ENCODE measurements at places on chromosomes 5 and 9. TPM values are rescaled to one million over a fixed set of nuclear protein-coding genes. Genes with fewer than 3 reads are reported as not detected.

The PRUNE2 gene
- 63.2 TPM for polyA plus RNA-seq

The INSL6 gene
- not detected for polyA plus RNA-seq

The FOCAD gene
- 27.3 TPM for polyA plus RNA-seq

The PCDHA4 gene
- 0.33 TPM for polyA plus RNA-seq

The FOXD4L6 gene
- 0.24 TPM for polyA plus RNA-seq

The PLPP6 gene
- 2.2 TPM for polyA plus RNA-seq

The TMEM215 gene
- not detected for polyA plus RNA-seq

The GHR gene
- polyA plus RNA-seq, result 2.9 TPM

The COL5A1 gene
- polyA plus RNA-seq, result 3.5 TPM

The WNT8A gene
- not detected for polyA plus RNA-seq

DNA sequence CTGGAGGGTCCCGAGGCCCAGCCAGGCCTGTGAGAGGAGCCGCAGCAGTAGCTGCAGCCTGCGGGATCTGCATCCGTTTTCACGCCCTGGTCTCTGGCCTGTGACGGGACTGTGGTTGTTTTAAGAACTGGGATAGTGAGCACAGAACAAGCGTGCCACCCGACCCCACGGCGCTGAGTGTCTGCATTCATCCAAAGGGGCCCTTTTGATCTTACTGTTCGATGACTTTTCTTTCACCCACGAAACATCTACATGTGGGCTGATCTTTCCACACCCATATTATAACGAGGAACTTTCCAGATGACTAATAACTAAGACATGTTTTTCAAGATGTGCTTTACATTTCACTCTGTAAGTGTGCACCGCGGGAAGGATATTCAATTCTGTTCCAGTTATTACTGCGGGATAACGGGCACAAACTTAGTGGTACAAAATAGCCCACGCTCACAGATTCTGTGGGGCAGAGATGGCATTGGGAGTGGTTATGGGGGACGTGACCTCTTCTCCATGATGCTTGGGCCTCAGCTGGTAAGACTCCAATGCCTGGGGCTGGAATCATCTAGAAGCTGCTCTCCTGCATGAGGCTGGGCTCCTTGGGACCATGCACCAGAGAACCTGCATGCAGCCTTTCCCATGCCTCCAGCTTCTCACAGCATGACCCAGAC lies 165.0 kb downstream of the SYK start:
- DNase-seq, result no peak

DNA sequence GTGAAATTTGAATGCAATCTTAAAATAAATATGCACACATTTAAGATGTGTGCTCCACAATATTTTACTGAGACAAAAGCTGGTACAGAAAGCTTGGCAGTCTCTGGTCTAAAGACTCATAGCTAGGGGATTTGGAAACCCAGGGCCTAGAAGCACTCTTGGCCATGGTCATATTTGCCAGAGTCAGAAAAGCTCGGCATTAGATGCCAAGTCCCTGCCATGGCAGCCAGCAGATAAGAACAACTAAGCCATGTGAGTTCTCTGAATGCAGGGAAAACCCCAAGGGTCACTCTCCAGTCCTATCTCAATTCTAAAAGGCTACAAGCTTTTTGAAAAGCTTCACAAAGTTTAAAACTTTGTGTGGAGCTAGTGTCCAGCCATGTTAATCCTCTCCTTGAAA lies 119.5 kb downstream of the FAM114A2 start:
- no peak for DNase-seq

DNA sequence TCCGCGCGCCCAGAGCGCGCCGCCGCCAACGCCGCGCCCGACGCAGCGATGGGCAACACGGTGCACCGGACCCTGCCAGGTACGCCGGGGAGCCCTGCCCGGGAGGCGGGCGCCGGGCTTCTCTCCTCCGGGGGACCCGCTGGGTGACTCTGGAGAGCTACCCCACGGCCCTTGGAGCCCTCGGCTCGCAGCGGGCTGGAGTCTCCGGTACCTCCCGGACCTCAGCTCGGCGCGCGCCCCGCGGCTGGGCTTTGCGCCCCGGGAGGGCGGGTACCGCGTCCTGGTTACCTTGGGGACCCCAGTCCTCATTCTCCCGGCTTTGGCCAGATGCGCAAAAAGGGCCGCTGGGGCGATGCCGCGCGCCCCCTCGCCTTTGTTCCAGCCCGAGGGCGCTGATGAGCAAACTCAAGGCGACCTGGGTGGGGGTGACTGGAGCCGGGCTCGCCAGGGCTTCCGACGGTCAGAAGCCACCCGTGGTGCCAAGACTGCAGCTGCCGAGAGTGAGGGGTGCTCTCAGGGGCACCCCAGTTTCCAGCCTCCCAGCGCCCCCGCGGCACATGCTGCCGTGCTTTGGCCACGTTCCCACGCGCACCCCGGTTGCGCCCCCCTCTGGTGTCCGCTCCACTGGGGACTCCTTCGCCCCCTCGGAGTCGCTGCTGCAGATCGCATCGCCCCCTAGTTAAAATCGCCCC lies 442 bp downstream of the NEURL1B start:
- no peak for DNase-seq

DNA sequence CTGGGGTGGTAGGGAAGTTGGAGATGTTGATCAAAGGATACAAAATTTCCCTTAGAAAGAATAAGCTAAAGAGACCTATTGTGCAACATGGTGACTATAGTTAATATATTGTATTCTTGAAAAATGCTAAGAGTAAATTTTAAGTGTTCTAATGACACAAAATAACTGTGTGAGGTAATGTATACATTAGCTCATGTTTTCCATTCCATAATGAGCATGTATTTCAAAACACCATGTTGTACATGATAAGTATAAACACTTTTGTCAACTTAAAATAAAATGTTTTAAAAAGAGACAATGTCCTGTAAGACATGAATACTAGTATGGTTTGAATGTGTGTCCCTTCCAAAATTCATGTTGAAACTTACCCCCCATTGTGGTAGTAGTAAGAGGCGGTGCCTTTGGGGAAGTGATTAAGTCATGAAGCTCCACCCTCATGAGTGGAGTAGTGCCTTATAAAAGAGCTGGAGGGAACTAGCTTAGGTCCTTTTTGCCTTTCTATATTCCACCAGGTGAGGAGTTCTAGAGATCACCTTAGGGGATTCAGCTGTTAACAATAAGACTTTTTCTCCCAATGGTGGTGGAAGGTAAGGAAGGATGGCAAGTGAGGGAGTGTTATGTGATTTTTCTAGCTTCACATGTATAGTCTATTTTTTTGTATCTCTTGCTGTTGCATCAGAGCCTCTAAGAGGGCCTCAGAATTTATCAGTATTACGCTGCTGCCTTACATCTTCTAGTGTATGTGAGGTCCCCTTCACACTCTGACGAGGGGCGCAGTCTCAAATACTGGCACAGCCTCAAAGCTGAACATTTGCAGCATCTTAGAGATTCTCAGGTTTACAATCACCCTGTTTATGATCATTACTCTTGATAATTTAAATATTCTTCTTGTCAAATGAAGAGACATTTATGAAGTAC lies 94.9 kb upstream of the NREP start:
- DNase-seq, result no peak

DNA sequence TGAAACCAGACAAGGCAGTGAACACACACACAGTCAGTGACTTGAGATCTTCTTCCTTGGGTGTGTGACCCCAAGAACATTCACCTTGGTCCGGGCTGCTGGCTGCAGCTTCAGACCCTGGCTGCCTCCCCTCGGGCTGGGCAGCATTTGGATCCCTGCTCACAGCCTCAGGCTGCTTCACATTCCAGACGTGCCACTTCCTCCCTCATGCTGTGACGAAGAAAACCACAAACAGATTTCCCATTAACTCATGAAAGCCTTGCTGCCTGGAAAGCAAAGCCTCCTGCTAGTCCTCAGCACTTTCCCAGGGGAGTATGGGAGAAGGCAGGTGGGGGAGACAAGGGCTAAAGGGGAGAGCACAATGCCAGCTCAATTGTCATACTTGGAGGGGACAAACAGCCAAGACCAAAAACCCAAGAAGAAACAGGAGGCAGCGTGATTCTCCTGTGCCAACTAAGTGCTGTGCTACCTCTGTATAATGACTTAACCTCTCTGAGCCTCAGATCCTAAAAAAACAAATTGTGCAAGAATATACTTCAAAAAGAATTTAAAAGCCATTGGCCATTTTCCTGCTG lies 594.6 kb upstream of the BRINP1 start:
- no peak for DNase-seq

GRCh38 chr5:103473725-103474124 lies 88.9 kb downstream of the NUDT12 start:
- DNase-seq, result no peak

- DNase-seq, result no peak
Observed at GRCh38 chr5:54257366-54258118, 52.8 kb downstream of the ARL15 start.

GRCh38 chr5:137856201-137856600 lies 11.5 kb upstream of the MYOT start:
- DNase-seq, result no peak

DNA sequence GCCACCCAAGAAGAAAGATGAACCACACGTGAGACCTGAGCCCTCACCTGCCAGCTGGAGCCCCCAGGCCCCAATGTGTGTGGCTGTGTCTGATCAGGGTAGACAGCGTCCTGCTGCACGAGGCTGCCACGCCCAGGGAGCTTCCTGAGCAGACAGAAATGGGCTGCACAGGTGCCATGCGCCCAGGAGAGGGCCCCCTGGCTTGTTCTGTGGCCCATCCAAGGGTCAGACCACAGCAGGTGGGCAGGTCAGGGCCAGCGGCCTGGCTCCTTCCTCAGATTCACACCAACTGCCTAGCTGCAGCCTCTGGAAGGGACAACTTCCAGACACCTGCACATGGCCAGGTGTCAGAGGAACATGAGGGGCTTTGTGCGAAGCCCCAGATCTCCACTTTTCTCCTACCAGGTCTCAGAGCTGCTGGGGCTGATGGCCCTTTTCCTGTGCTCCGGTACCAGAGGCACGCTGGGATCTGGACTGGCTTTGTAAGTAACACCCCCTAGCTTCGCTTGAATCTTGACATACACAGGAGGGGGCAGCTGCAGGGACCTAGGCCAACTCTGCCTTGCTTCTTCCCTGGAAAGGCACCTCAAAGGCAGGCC lies 10.8 kb downstream of the SARDH start:
- no peak for DNase-seq

DNA sequence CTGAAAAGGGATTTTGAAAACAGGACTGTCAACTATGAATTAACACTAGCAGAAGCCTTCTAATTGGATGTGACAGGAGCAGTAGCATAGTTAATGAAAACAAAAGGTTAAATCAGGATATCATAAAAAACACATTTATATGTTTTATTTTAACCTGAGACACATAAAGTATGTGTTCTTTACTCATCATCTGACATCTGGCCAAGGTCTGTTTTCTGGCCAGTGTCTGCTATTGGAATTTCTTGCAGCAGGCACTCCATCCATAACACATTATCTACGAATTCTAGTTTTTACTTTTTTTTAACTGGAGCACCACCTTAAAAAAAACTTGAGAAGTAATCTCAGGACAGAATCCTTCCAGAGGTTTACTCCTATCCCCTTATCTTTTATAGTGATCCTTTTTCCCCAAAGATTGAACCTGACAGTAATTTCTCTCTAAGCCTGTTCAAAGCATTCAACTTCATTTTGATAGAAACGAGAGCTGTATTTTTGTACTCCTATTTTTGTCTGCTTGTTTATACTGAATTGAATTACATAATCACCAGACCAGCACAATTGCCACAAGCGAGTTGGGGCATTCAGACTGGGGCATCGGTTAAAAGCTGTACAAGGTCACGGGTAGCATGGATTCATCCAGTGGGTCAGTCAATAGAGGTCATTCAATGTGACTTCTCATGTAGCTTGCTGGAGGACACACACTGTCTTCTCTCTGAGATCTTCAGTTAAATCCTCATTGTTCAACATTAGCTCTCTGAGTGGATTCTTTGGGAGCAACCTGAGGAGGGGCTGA lies 205.6 kb upstream of the CLINT1 start:
- DNase-seq, result peak; percentile 29

GRCh38 chr5:4229414-4230292 lies 634.0 kb downstream of the IRX1 start:
- no peak for DNase-seq

GRCh38 chr5:73592551-73592950 lies 27.0 kb downstream of the UTP15 start:
- no peak for DNase-seq

GRCh38 chr5:110031402-110032140 lies 341.8 kb downstream of the MAN2A1 start:
- DNase-seq, result no peak

DNA sequence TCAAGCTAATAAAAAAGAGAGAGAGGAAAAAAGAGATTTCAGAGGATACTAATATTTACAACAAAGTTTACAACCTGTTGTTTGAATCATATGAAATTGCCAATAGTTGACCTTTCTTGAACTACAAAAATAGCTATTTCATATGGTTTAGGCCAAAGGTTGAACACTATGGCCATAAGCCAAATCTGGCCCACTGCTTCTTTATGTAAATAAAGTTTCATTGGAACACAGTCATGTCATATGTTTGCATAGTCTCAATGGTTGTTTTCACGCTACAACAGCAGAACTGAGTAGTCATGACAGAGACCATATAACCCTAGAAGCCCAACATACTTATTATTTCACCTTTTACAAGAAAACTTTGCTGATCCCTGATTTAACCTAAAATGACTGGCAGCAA lies 20.9 kb downstream of the SEMA5A start:
- no peak for DNase-seq

Measured in adrenal gland (tissue), 19 donors.